ENCODE measurements at places on chromosomes 12 and 14.
A peak's percentile ranks its signal among the peaks of the same experiment; 100 is the strongest.

- DNase-seq: no peak
Measured at GRCh38 chr12:31316891-31317290, 9.1 kb downstream of the SINHCAF start.

- DNase-seq: no peak
Measured at GRCh38 chr12:101297661-101298060, 17.8 kb downstream of the UTP20 start.

- no peak for DNase-seq
Measured at GRCh38 chr14:101076451-101077198, 173.1 kb upstream of the RTL1 start.

DNA sequence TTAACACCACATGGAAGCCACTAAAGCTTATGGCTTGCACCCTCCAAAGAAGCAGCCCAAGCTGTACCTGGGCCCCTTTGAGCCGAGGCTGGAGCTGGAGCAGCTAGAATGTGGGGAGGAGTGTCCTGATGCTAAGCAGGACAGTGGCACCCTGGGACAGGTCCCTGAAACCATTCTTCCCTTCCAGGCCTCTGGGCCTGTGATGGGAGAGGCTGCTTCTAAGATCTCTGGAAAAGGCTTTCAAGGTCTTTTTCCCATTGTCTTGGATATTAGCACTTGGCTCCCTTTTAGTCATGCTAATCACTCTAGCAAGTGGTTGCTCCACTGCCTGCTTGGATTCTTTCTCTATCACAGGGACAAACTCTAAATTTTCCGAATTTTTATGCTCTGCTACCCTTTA lies 40.9 kb downstream of the OSBPL8 start:
- DNase-seq: no peak

- peak; percentile 82 for DNase-seq
Measured at GRCh38 chr14:95480109-95480886, 36.2 kb downstream of the SYNE3 start.

GRCh38 chr14:91367173-91368171 lies 50.1 kb downstream of the CCDC88C start:
- no peak for DNase-seq

GRCh38 chr14:67680121-67680602 lies 5.7 kb upstream of the VTI1B start:
- DNase-seq: peak; percentile 38

GRCh38 chr12:5840944-5841343 lies 104.1 kb downstream of the ANO2 start:
- DNase-seq: no peak

DNA sequence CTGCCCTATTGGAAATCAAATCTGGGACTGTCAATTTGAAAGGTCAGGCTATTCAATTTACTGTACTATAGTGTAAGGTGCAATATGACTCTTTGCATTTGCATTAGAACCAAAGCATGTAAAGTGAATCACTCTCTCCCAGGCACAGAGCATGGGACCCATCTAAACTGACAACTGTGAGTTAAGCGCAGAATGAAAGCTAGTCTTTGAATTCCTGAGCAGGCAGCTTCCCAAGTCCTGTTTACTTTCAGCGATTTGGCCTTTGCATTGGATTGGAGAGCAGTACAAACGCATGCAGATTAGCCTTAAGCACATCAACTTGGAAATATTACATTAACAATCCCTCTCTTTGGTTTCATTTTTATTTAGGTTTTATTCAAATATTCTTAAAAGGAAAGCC lies 74.6 kb downstream of the RERG start:
- no peak for DNase-seq

- no peak for DNase-seq
Measured at GRCh38 chr12:116537101-116537904, 21.9 kb upstream of the MAP1LC3B2 start.

DNA sequence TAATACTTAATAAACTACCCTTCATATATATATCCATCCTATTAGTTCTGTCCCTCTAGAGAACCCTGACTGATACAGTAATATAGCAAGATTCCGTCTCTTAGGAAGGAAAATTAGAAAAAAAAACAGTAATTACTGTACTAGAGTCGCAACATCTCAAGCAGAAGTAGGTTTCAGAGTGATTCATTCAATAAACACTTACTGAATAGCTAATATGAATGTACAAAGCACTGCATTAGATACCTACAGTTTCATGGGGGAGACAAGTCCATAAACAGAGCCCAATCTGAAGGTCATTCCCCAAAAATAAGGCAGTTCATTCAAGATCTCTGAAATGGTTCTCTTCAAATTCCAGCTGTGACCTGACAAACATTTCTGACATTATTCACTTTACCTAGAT lies 9.9 kb downstream of the CERS5 start:
- no peak for DNase-seq

DNA sequence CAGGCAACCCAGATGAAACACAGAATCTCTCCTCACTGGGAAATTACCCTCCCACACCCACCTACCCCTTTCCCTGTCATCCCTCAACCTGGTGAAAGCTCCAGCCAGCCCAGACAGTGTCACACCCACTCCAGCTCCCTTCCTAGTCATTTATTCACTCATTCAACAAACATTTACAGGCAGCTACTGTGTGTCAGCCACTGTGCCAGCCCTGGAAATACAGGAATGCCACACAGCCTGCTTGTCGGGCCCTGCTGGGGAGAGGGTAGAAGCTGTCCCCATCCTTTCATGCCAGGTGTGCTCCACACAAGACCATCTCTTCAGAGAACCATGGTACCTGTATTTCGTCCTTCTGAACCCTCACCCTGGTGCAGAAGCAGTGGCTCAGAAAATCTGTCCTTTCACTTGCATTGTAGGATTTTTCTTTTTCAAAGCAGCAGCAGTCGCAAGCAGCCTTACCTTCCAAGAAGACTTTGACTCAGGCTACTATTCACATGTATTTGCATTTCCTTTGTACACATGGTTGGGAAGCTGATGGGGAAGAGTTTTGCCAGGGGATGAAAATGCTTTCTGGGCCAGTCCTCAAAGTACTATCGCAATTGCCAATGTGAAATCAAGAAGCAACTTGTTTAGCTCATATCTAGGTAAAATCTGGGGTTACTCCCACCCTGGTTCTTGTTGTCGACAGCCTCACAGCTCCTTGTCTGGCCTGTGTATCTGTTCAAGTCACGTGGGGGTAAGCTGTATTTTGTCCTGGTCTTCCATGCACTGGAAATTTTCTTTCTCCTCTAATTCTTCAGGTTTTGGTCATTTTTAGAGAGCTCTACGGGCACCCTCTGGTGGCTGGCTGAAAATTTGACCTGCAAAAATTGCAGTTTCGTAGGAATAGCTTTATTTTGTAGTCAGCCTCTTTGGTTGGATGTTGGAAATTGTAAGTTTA lies 147.4 kb upstream of the EGLN3 start:
- peak; percentile 72 for DNase-seq
